Panc1 (cell line): ENCODE measurements at places on chromosomes 1 and 21. TPM values are rescaled to one million over a fixed set of nuclear protein-coding genes. Genes with fewer than 3 reads are reported as not detected.

DNA sequence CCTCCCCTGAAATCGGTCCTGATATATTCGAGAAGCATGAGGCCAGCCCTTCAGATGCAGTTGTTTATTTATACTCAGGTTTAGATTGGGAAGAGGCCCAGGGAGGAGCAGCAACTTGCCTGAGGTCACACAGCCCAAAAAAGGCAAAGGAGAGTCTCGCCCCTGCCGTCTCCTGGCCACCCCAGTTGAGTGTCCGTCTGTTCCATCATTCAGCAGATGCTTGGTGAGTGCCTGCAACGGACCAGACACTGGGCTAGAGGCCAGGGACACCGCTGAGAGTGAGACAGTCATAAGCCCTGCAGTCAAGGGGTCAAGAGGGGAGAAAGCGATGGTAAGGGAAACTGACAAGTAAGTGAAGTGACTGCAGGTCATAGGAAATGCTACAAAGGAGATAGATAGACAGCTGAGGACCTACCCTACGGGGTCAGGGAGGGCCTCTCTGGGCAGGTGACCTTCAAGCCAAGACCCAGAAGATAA is 15.4 kb upstream of the SELENON start:
- H3K36me3 ChIP-seq = no peaks in the 10 kb centered on the region
- H3K27ac ChIP-seq = no peak overlapping the region
- DNase-seq = no peak

Gene TMEM61
- not detected for total RNA-seq

- no peak overlapping the region for H3K4me3 ChIP-seq
- no peak for DNase-seq
- H3K36me3 ChIP-seq = no peaks in the 10 kb centered on the region
- no peak overlapping the region for H3K27ac ChIP-seq
- no peaks in the 10 kb centered on the region for H3K27me3 ChIP-seq
- H3K4me1 ChIP-seq = no peaks in the 10 kb centered on the region
Observed at GRCh38 chr1:209721323-209721722, 16.7 kb downstream of the HSD11B1 start.

Gene UROD
- 76.8 TPM for total RNA-seq

DNA sequence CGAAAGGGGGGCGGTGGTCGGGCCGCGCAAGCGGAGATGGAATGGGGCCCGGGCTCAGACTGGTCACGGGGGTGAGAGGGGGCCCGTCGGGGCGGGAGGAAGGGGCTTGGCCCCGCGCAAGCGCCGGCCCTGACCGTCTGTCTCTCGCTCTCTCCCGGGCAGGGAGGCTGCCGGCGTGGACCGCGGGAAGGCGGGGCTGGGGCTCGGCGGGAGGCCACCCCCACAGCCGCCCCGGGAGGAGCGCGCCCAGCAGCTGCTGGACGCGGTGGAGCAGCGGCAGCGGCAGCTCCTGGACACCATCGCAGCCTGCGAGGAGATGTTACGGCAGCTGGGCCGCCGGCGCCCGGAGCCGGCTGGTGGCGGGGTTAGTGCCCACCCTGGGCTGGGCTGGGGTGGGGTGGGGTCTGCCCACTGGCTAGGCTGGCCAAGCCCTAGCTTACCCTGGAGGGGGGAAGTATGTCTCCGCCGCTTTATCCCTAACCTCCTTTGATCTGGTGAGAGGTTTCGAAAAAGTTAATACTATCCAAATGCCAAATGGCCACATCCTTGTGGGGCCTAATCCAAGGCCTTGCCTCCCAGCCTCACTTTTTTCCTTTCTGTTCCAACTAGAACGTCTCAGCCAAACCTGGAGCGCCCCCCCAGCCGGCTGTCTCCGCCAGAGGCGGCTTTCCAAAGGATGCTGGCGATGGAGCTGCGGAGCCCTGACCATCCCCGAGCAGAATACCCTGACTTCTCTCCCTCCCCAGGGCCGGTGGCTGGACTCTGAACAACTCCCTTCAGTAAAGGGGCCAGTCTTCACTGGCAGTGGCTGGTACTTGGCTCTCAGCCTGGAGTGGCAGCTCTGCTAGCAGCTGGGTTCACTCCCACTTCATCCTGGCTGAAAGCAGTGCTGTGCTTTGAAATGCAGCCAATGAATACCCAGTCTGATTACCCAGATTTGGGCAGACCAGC is 636 bp upstream of the YRDC start:
- DNase-seq = no peak
- peak overlapping the region; percentile 98 for H3K4me3 ChIP-seq
- no peaks in the 10 kb centered on the region for H3K27me3 ChIP-seq
- H3K4me1 ChIP-seq = peaks cover 32% of the 10 kb centered on the region
- H3K27ac ChIP-seq = peak overlapping the region; percentile 75

- H3K27me3 ChIP-seq = no peaks in the 10 kb centered on the region
- H3K4me1 ChIP-seq = no peaks in the 10 kb centered on the region
Observed at GRCh38 chr1:79874289-79874688, 867.8 kb upstream of the ADGRL4 start.

- no peak overlapping the region for H3K4me3 ChIP-seq
- H3K36me3 ChIP-seq = 0 out of 2 replicates have a peak, but pooled peaks cover 5% of the 10 kb centered on the region
- no peak for DNase-seq
- no peaks in the 10 kb centered on the region for H3K27me3 ChIP-seq
- H3K27ac ChIP-seq = peak overlapping the region; percentile 71
Observed at GRCh38 chr1:159917533-159918351, 7.6 kb downstream of the TAGLN2 start.

DNA sequence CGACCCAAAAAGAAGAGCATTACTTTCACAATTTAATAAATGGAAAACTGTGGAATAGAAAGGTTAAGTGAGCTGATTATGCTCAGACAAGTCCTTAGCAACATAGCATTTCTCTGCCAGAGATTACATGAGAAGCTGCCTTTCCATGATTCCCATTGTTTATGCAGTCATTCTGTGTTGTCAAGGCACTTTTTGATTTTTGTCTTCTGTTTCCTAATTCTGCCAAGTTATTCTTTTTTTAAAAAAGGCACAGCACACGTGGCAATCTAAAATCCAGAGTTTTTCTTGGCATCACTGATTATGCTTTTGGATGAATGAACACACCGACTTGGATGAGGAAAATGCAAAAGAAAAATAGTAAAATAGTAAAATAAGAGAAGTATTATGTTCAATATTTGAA is 185.0 kb downstream of the RGS7 start:
- no peaks in the 10 kb centered on the region for H3K4me1 ChIP-seq
- no peaks in the 10 kb centered on the region for H3K36me3 ChIP-seq
- no peak overlapping the region for H3K27ac ChIP-seq
- DNase-seq = no peak

- no peaks in the 10 kb centered on the region for H3K27me3 ChIP-seq
- H3K36me3 ChIP-seq = no peaks in the 10 kb centered on the region
- H3K4me3 ChIP-seq = no peak overlapping the region
- 0 out of 2 replicates have a peak overlapping the region, but pooled peaks have one; percentile 54 for H3K27ac ChIP-seq
- no peak for DNase-seq
- H3K4me1 ChIP-seq = peaks cover 25% of the 10 kb centered on the region
Observed at GRCh38 chr1:212311836-212312497, 26.8 kb downstream of the PPP2R5A start.

- peaks cover 6% of the 10 kb centered on the region for H3K36me3 ChIP-seq
- no peak for DNase-seq
- H3K27me3 ChIP-seq = no peaks in the 10 kb centered on the region
- H3K4me1 ChIP-seq = peaks cover 9% of the 10 kb centered on the region
- H3K27ac ChIP-seq = peak overlapping the region; percentile 97
- peak overlapping the region; percentile 100 for H3K4me3 ChIP-seq
Observed at GRCh38 chr1:168179438-168180147, 831 bp downstream of the TIPRL start.

Gene CR1
- total RNA-seq = not detected

DNA sequence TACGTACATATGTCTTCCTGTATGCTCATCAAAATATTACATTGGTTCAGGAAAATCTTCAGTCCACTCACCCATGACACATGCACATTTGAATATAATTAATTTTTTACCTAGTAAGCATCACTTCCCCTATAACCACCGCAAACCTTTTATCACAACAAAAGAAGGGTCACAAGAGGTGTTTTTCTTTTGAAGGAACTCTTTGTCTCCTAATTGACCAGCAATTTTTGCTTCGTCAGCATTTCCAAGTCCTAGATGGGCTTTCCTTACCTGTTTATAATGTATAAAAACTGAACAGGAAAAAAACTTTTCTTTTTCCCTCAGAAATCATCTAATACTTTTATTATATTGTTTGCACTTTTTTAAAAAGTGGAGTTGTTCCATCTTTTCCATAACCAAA is 631.3 kb downstream of the PLA2G4A start:
- H3K4me1 ChIP-seq = no peaks in the 10 kb centered on the region
- no peaks in the 10 kb centered on the region for H3K27me3 ChIP-seq
- H3K27ac ChIP-seq = no peak overlapping the region
- H3K36me3 ChIP-seq = no peaks in the 10 kb centered on the region
- H3K4me3 ChIP-seq = no peak overlapping the region

GRCh38 chr1:43563876-43564539 is 33.3 kb downstream of the PTPRF start:
- H3K27ac ChIP-seq = no peak overlapping the region
- no peak overlapping the region for H3K4me3 ChIP-seq
- no peak for DNase-seq
- no peaks in the 10 kb centered on the region for H3K36me3 ChIP-seq

Gene NTNG1
- total RNA-seq = 0.13 TPM

DNA sequence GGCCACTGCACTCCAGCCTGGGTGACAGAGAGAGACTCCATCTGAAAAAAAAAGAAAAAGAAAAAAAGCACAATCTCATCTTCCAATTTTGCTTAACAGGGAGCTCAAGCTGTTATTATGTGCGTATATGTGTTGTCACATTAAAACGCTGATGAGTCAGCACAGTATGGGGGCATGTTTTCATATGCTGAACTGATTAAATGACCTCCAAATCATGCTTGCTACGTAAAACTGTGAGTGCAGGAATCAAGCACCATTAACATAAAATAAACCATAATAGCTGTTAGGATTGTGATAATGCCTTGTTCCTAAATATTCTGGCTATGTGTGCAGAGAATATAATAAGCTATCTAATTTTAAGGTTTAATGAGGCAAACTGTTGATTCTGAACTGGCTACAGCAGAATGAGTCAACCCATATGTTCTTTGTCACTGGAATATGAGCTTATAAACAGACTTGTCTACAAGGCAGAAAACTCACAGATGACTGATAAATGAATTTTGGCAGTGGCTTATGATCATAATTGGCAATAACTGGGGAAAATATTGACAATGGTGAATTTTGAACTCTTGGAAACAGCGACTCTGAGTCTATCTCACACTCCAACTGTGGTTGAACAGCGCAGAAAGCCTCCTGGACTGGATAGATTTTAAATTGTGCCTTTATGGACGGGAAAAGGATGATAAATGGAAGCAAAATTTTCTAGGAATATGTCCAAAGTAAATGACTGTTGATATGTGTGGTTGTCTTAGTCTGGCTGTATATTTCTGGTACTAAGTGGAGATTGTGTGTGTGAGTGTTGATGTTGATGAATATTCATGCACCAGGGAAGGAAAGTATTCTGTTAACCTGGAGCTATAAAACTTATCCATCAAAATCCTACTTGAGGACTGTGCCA is 75.5 kb downstream of the VCAM1 start:
- H3K36me3 ChIP-seq = no peaks in the 10 kb centered on the region
- no peaks in the 10 kb centered on the region for H3K27me3 ChIP-seq
- no peak overlapping the region for H3K4me3 ChIP-seq
- H3K4me1 ChIP-seq = no peaks in the 10 kb centered on the region
- no peak for DNase-seq
- no peak overlapping the region for H3K27ac ChIP-seq

GRCh38 chr1:230977761-230978490 is 735 bp downstream of the TTC13 start:
- H3K27ac ChIP-seq = peak overlapping the region; percentile 54
- no peak for DNase-seq
- peak overlapping the region; percentile 96 for H3K4me3 ChIP-seq
- H3K27me3 ChIP-seq = no peaks in the 10 kb centered on the region

GRCh38 chr1:192905049-192905448 is 96.2 kb downstream of the RGS2 start:
- H3K36me3 ChIP-seq = no peaks in the 10 kb centered on the region
- H3K4me3 ChIP-seq = no peak overlapping the region
- no peaks in the 10 kb centered on the region for H3K4me1 ChIP-seq

GRCh38 chr21:20789729-20790500 is 208.3 kb upstream of the NCAM2 start:
- no peaks in the 10 kb centered on the region for H3K4me1 ChIP-seq
- no peak for DNase-seq
- no peak overlapping the region for H3K27ac ChIP-seq
- H3K4me3 ChIP-seq = no peak overlapping the region

Gene DLGAP3
- total RNA-seq = 0.87 TPM

GRCh38 chr1:33392206-33392605 is 38.7 kb downstream of the PHC2 start:
- H3K4me1 ChIP-seq = no peaks in the 10 kb centered on the region
- H3K4me3 ChIP-seq = no peak overlapping the region
- H3K36me3 ChIP-seq = no peaks in the 10 kb centered on the region
- H3K27ac ChIP-seq = no peak overlapping the region

DNA sequence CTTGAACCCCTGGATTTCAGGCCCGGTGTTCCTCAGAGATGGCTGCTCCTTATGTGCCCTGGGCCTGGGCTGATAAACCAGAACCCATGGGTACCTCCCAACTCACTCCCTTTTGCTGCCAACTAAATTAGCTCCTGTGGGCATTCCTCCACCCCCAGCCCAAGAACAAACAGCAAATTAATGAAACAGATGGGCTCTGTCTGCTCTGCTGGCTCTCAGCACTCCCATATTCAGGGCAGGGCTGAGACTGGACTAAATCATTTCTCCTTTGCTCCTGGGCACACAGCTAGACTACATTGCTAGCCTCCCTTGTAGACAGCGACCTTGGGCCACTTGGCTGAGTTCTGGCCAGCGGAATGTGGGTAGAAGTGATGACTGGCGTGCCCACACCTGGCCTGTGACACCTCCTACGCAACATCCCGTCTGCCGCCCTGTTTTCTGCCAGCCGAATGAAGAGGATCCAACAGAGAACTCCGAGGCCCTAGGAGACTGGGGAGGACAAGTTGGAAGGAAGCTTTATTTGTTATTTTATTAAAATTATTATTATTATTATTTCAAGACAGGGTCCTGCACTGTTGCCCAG is 101.9 kb upstream of the DISP3 start:
- H3K27me3 ChIP-seq = no peaks in the 10 kb centered on the region
- H3K4me1 ChIP-seq = no peaks in the 10 kb centered on the region
- no peak overlapping the region for H3K27ac ChIP-seq
- H3K36me3 ChIP-seq = no peaks in the 10 kb centered on the region
- no peak for DNase-seq

- H3K4me1 ChIP-seq = peaks cover 9% of the 10 kb centered on the region
- H3K27ac ChIP-seq = no peak overlapping the region
- DNase-seq = no peak
- H3K36me3 ChIP-seq = no peaks in the 10 kb centered on the region
- H3K4me3 ChIP-seq = no peak overlapping the region
- H3K27me3 ChIP-seq = no peaks in the 10 kb centered on the region
Observed at GRCh38 chr1:22410928-22411495, 40.6 kb upstream of the ZBTB40 start.
